ENCODE measurements at places on chromosomes 1 and 21.

GRCh38 chr1:99004254-99004860 is 304 bp downstream of the PLPPR5 start:
- peak; percentile 71 for ATAC-seq

DNA sequence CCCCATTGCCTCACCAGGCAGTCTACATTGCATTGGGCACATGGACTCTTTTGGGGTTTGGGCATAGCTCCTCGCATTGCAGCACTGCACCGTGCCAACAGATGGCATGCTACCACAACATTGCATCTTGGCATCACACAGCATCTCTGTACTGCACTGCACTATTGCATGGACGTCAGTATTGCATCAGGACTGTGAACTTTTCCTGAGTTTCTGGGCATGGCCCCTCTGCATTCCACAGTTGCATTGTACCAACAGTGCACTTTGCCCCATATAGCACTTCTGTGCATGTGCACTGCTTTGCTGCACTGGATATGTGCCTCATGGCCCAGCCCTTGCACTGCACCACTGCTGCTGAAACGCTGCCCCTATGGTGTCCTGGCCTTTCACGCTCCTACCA is 9.6 kb downstream of the PTPRU start:
- ATAC-seq, result peak; percentile 86

DNA sequence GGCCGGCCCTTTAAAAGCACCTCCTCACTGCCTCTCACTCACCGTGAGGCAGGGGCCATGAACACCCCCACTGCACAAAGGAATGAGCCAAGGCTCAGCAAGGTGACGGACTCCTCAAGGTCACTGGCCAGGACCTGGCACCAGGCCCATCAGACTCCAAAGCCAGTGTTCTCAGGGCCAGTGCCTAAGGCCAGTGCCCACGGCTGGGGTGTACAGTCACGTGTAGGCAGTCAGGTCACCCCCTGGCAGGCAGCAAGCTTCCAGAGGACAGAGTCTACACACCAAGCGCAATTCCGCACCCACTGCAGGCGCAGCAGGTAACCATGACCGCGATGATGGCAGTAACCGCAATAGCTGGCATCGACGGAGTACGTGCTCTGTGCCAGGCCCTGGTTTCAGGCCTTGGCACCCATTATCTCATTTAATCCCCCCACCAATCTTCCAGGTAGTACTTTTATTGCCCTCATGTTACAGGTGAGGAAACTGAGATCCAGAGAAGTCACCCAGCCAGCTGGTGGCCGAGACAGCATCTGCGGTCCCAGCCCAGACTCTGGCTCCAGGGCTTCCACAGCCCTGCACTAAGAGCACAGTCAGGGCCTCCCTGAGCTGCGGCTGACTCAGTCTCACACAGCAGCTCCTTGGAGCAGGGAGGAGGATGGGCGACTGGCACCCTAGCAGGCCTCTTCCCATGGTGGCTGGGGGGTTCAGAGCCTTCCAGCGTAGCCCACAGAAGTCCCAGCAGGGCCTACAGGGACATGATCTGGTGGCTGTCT is 27.0 kb downstream of the RAP1GAP start:
- ATAC-seq, result no peak

- no peak for ATAC-seq
These were observed 106.0 kb downstream of the CDC7 start for GRCh38 chr1:91606546-91607078.

DNA sequence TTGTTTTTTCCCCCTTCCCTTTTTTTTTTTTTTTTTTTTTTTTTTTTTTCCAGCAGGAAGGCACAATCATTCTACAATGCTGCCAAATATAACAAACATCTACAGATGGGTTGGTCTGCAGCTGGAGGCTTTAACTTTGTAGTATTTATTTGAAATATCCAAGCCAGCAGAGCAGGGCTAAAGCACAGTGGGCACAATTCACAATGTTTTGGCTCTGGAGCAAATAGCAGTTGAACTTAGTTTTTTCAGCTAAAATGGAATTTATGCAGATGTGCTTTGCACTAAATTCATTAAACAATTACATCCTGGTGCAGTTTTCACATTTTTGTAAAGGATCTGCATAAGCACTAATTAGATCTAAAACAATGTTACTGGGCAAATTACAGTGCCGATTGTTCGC is 39.8 kb upstream of the ZBTB18 start:
- peak; percentile 81 for ATAC-seq

GRCh38 chr1:164155347-164155746 is 403.6 kb upstream of the PBX1 start:
- ATAC-seq, result no peak

- ATAC-seq, result peak; percentile 87
These were observed 26.2 kb upstream of the ID3 start for GRCh38 chr1:23585321-23586022.

DNA sequence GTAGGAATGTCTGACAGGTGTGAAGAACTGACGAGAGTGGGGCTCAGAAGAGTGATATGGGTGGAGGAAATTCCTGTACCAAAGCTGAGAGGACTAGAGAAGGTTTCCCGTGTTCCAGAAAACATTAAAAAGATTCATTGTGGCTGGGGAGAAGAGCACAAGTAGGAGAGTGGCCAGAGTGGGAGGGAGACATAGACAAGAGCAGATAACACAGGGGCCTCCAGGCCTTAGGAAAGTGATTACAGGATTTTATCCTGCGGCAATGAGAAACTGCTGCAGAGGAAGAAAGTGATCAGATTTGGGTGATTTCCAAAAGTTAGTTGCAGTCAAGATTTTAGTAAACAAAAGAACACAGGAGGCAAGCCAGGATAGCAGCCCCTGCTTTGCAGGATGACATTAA is 7.9 kb downstream of the C8B start:
- peak; percentile 38 for ATAC-seq

DNA sequence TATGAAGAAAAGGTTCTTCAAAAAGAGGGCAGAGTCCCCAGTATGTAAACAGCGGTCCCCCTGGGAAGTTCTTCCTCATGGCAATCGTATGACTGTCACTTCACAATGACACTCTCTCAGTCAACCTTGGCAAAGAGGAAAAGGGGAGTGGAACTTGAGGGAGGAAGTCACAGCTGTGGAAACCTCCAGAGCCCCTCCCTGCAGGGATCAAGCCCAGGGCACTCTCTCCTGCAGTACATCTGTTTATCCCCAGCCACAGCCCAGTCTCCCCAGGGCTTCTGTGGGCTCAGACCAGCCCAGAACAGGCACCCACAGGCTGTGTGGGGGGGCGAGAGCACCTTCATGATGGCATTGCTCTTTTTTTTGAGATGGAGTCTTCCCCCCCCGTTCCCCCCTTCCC is 2.0 kb downstream of the ATP13A2 start:
- ATAC-seq, result no peak

- no peak for ATAC-seq
These were observed 85.5 kb upstream of the KIAA0040 start for GRCh38 chr1:175277783-175278733.

- ATAC-seq, result no peak
These were observed 125.4 kb downstream of the ZZZ3 start for GRCh38 chr1:77557053-77557452.

GRCh38 chr1:170125269-170125668 is 20.5 kb upstream of the NTMT2 start:
- no peak for ATAC-seq

DNA sequence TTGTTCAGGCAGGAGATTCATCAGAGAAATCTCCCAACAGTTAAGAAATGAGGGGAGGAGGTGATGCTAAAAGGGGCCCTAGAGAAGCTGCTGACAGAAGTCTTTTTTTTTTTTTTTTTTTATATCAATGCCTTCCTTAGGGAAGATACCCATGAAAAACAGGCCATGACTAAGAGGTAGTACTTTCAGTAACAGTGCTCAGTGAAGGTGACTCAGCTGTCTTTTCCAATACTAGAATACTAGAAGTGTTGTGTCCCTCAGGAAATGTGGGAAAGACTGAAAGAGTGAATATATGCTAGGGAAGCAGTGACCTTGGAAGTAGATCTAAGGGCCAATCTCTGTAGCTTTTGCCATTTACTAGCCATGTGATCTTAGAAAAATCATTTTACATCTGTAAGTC is 52.4 kb upstream of the SLFNL1 start:
- peak; percentile 72 for ATAC-seq

- peak; percentile 59 for ATAC-seq
These were observed 167.2 kb downstream of the RUNX1 start for GRCh38 chr21:34881839-34882371.

GRCh38 chr1:70222716-70223235 is 1.6 kb downstream of the SRSF11 start:
- no peak for ATAC-seq

GRCh38 chr1:87134061-87134460 is 194.6 kb upstream of the LMO4 start:
- ATAC-seq, result no peak

- no peak for ATAC-seq
These were observed 40.3 kb downstream of the MYSM1 start for GRCh38 chr1:58659516-58659915.

GRCh38 chr1:243730487-243731150 is 119.4 kb downstream of the AKT3 start:
- ATAC-seq, result no peak

- peak; percentile 69 for ATAC-seq
These were observed 404 bp downstream of the LRRC8C start for GRCh38 chr1:89633248-89633799.

GRCh38 chr1:171663036-171663853 is 10.8 kb upstream of the MYOC start:
- ATAC-seq, result no peak

GRCh38 chr1:153359241-153359640 is 1.6 kb downstream of the S100A9 start:
- ATAC-seq, result no peak

- ATAC-seq, result no peak
These were observed 43.7 kb downstream of the RHOU start for GRCh38 chr1:228778961-228779360.

DNA sequence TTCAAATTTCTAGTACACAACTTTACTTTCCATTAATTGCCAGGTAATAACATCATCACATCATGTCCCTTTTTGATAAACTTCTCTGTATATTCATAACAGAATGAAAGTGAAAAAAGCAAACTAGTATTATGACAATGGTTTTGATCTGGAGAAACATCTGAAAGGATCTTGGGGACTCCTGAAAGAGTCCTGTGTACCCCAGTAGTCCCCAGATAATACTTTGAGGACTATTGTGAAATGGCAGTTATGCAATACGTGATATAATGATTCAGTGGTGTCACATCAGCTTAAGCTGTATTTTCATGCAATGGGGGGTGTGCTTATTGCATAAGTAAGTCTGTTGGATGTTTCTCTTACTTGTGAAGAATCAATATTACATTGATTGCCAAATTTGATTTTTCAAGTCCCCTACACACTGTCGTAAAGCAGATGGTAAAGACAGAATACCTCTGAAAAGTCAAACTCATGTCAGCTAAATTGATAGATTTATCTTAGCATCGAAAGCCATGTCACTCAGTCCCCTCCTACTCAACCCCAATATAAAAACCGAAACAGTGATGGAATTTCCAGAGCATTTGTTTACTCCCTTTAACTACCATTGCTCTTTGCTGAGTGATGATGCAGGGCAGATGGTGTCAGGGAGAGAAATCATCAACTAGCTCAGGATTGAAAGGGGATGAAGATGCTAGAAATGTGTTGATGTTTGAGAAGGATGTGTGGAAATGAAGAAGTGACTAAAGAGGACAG is 146.7 kb upstream of the C1orf105 start:
- no peak for ATAC-seq

GRCh38 chr1:211713231-211713630 is 37.8 kb upstream of the NEK2 start:
- ATAC-seq, result no peak

GRCh38 chr1:53080769-53081168 is 18.8 kb downstream of the PODN start:
- no peak for ATAC-seq

DNA sequence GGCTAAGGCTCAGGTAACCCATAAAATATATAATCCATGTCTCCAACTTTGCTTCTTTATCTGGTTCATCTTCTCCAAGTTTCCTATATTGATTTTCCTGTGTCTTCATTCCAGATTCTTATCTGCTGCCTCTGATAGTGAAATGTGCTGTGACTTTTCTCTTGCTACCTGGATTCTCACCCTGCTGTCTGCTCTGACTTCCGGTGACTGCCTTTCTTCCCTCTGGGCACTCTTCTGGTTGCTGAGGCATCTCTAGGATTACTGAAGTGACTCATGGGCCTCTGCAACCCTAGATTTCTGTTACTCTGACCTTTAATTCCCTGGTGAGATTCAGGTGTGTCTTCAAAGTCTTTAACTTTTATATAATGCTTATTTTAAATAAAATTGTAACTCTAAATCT is 46.9 kb downstream of the GIPC2 start:
- no peak for ATAC-seq

GRCh38 chr1:54781023-54781723 is 16.9 kb upstream of the PARS2 start:
- ATAC-seq, result no peak
